GM12864 (cell line): ENCODE measurements at places on chromosomes 7 and 10.

- DNase-seq = no peak
These were observed 91.0 kb upstream of the STRIP2 start for GRCh38 chr7:129343099-129343700.

DNA sequence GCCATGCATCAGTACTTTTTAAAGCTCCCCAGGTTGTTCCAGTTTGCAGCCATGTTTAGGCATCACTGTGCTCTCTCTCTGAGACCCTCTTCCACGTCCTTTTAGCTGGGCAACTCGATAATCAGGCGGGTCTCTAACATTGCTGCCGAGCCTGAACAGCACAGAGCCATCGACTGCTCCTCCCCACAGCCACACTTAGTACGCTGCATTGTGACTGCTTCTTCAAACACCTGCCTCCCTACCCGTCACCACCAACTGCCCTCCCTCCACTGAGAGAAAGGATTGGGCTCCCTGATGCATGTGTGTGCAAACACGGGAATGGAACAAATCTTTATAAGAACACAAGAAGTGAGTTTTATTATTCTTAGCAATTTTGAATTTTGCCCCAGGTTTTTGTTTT, 11.4 kb upstream of the TACR2 start:
- no peak for DNase-seq

DNA sequence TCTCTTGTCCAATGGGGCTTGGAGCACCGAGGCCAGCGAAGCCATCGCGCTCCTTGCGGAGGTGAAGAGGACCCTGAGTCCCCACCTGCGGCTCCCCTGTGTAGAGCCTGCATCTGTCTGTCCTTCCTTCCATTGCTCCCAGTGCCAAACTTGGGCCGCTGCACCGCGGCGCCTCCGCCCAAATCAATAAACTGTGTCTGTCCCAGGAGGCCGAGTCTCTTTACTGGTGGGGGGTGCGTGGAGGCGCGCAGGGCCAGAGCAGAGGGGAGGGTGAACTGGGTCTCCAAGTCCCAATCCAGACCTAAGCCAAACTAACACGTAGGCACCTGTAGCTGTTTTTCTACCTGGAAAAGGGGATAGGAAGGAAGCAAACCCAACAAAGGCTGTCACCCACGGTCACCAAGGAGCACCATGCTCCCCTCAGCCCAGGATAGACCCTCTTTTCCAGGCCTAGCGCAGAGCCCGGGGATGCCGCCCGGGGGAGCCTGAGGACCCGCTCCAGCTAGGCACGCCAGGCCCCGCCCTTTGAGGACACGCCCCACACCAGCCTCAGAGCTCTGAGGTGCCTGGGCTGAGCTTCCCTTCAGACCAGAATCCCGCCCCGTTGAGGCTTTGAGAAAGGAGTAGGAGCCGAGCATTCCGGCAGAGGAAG, 1.2 kb upstream of the CHAT start:
- DNase-seq = no peak

DNA sequence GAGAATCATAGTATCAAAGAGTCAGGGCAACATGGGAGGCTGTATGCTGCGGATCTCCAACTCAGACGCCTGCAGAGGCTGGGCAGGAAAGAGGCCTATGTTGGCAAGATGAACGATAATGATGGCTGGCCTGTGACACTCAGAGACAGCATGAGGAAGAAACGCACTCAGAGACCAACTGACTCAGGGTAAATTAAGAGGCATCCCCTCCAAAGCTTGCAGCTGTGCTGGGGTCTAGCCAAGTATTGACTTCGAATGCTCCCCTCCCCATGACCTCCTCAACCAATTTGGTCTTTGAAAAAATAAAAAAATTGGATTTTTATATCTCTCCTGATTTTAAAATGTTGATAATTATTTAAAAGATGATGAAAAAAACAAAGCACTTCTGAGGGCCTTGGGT, 718.9 kb downstream of the GRID1 start:
- no peak for DNase-seq

DNA sequence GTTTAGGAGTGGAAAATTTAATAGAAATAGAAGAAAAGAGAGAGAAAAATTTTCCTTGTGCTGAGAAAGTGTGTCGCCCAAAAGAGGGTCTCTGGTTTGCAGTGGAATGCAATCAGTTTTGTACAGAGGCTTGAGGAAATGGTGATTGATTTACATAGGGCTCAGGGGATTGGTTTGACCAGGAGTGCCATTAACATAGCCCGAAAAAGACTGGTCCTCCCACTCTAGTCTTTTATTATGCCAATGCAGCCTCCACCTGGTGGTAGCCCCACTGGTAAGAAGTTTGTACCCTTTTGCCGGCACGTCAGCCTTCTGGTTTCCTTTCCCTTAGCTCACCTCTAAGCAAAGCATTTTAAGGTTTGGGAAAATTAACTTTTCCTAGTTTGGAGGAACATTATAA, 885.3 kb downstream of the XPNPEP1 start:
- no peak for DNase-seq

DNA sequence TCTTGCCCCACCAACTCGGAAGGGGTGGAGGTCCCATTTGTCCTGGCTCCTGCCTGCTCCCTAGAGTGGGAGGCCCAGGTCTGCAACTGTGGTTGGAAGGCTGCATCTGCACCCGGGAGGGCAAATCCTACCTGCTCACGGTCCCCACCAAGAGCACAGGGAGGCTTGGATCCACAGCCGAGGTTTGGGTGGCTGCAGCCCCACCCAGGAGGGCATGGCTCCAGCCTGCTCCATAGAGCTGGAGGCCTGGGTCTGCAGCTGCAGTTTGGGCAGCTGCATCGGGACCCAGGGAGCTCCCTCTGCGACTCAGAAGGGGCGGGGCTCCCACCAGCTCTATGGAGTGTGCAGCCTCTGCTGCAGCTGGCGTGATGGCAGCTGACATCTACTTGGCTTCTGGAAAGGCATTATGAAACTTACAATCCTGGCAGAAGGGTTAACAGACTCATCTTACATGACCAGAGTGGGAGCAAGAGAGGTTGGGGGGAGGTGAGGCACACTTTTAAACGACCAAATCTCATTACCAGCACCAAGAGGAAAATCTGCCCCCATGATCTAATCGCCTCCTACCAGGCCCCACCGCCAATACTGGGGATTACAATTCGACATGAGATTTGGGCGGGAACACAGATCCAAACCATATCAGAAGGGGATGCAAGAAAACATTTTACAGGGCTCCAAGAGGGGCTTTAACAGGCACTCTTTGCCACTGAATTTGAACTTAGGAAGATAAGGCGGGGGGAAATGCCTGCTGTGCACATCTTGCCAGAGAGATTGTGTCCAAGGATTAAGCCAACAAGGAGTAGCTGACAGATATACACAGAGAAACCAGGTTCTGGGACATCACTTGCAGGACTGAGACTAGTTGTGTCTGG, 8.2 kb upstream of the BLVRA start:
- DNase-seq = no peak

DNA sequence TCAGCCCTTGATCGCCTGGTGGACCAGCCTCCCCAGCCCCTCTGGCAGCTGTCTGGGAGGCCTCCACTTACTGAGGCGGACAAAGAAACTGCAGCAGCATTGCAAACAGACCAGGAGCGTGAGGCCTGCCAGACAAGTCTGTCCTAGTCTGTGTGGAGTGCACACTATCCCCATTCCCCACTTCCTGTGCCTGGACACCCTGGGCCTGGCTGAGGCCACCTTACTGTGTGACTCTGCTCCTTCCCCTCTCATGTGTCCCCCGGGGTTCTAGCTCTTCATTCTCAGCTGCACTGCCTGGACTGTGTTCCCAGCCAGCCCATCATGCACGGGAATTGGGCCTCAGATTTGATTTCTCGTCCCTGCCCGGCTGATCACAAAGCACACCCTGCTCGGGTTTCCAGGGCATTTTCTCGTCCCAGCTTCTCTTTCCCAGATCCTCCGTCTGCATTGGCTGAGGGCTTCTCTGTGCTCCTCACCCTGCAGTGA, 16.7 kb upstream of the C10orf90 start:
- DNase-seq = no peak

- peak; percentile 39 for DNase-seq
These were observed 551 bp downstream of the IFIT1 start for GRCh38 chr10:89392974-89393373.

GRCh38 chr10:54667136-54667535, 133.9 kb downstream of the PCDH15 start:
- DNase-seq = no peak

GRCh38 chr7:73740771-73741170, 2.2 kb upstream of the ABHD11 start:
- no peak for DNase-seq

- DNase-seq = no peak
These were observed 4.9 kb upstream of the SCD start for GRCh38 chr10:100341953-100342626.

- DNase-seq = no peak
These were observed 198.2 kb downstream of the FANK1 start for GRCh38 chr10:126094537-126094936.

GRCh38 chr7:77702513-77702912, 6.3 kb downstream of the RSBN1L start:
- no peak for DNase-seq

- no peak for DNase-seq
These were observed 33.2 kb upstream of the TPK1 start for GRCh38 chr7:144869082-144869481.

- DNase-seq = no peak
These were observed 87.4 kb downstream of the COL26A1 start for GRCh38 chr7:101450064-101450463.

GRCh38 chr7:150937848-150938561, 40.1 kb downstream of the KCNH2 start:
- DNase-seq = no peak

GRCh38 chr7:5797716-5798115, 16.3 kb upstream of the RNF216 start:
- DNase-seq = no peak

GRCh38 chr7:74051629-74052410, 23.8 kb downstream of the ELN start:
- no peak for DNase-seq

DNA sequence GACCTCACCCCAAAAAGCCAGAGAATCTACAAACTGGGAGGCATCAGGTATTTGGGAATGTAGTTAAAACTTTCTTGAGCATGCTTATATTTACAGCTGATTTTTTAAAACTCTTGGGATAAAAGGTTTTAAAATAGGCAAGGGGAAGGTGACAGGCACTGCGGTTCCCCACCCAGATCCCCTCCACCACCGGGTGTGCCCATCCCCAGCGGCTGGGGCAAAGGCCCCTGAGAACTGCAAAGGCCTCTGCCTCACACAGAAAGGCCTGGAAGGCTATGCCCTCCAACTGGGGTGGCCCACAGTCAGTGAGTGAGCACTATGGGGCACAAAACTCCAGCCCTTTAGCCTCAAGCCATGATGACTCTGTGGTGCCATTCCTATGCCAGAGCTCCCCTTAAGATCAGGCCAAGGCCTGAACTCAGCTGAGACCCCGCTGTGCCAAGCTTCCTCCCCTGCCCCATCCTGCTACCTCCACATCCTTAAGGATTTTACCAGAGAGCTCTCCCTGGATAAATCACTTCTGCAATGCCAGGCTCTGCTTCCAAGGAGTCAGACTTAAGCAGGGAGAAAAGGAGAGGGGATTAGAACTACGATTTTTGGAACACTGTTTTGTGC, 299.1 kb downstream of the GRID1 start:
- DNase-seq = no peak

DNA sequence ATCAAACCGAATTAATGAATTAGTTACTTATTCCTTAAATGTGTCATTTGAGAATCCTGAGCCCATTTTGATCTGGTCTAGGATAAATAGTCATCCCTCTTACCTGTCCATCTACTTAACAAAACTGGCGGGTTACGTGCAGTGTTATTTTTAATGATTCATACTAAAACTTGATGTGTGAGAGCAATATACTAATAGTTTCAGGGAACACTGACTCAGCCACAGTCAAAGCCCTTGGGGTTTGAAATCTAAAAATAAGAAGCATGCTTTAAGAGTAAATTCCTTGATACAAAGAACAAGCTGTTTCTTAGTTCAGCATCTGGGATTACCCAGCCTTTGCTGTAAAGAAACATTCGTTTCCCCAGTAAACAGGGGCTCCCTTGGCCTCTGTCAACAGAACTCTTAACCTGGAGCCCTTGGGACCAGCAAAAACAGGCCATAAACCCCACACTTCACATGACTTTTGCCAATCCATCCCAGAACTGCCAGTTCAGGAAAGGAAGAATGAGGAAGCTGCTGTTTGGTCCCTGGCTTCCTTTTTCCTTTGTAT, 370.6 kb upstream of the IGFBP3 start:
- no peak for DNase-seq

DNA sequence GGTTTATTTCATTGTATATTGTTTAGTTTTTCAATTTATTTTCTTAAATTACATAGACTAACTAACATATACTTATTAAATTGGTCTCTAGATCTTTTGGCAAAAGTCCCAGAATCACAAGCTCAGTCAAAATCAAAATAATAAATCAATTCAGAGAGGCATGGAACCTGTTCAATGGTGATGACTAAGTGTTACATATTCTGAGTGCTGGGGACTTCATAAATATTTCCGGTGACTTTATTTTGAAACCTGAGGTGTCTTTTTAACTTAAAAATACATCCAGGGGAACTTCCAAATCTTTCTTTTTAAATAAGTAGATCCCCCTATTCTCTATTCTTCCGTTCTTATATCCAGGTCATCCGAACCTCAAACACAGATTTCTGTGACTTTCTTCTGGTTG, 89.6 kb upstream of the ZNF804B start:
- DNase-seq = no peak

DNA sequence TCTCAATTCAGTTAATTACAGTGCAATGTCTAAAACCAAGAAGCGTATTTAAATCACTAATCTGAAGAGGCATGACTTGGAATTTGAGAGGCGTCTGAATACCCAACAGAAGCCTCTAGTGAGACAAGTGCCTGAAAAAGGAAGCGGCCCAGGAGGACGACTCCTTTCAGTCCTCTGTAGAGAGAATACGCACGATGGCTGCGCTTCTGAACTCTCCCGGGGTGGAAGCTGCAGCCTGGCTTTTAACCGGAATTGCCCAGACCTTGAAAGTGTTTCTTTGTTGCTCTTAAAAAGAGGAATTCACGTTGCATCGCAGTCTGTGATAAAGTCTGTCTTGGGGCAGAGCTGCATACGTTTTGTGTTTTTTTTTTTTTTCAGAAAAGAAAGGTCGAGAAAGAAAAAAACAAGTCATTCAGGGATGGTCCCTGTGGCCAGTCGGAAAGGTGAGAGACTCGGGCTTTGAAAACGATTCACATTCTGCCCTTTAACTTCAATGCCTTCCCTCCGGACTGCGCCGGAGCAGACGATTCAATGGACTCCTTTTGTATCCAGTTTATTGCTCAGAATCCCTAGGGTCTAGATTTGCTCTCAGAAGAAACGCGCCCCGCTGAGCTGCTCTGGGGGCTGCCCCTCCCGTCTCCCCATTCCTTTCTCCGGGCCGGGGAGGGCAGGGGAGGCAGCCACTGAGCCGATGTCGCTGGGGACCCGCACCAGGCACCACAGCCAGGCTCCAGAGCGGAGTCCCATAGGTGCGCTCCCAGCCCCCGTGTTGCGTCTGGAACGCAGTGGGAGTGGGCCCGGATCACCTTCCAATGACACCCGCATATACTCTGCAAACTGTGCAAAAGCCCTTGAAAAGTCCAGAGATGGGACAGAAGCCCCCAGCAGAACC, 994 bp upstream of the PTF1A start:
- no peak for DNase-seq

GRCh38 chr10:25811052-25811685, 122.9 kb upstream of the MYO3A start:
- no peak for DNase-seq
